ENCODE measurements at places on chromosomes 11 and 22.

- no peak for DNase-seq
These were observed 61.2 kb upstream of the CLTCL1 start for GRCh38 chr22:19352766-19353165.

DNA sequence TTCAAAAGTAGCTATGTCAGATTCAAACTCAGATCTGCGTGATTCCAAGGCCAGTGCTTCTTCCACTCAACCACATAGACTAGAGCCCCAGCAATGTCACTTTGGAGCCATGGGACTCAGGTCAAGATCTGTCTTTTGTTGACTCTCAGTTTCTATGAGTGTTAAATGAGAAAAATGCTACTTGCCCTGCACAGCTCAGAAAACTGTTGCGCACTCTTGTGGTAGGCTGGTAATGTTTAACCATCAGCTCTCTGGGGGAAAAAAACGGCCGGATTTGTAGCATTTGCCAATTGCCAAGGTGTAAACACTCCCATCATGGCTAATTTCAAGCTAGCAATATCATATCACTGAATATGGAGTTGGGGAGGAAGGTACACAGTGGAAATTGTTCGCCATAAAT is 328.1 kb upstream of the SYN3 start:
- DNase-seq = no peak

- DNase-seq = no peak
These were observed 49.3 kb downstream of the ME3 start for GRCh38 chr11:86623041-86623621.

DNA sequence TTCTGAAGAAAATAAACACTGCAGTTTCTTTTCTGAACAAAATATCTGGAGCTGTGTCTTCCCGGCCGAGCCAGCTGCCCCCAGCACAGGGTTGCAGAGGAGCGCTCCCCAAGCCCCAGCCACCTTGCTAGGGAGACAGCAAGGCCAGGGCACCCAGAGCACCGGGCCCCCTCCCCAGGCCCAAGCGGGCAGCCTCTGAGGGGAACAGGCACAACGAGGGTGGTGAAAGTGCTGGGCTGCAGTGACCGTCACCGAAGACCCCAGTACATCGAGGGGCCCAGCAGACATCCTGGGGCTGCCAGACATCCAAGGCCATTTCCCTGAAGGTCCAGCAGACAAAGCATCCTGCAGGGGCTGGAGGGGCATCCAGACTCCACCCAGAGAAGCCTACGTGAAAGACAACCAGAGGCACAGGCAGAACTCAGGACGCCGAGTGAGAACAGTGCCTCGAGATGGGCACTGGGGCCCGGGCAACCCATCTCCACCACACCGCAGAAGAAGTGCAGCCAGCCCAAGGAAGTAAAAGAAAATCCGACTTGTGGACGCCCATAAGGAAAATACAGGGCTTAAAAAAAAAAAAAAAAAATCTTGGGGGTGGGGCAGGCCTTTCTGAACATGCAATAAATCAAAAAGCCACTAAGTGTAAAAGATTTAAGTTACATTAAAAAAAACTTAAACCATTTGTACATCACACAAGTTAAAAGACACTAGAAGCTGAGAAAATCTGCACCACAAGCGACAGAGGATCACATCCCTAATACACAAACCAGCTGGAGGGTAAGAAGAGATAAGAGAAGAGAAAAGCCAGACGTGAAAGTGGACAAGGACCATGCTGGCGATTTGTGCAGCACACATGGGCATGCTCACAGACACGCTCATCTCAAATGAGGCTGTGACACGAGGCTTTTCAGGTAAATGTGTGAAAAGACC is 36.0 kb upstream of the COMT start:
- DNase-seq = no peak

DNA sequence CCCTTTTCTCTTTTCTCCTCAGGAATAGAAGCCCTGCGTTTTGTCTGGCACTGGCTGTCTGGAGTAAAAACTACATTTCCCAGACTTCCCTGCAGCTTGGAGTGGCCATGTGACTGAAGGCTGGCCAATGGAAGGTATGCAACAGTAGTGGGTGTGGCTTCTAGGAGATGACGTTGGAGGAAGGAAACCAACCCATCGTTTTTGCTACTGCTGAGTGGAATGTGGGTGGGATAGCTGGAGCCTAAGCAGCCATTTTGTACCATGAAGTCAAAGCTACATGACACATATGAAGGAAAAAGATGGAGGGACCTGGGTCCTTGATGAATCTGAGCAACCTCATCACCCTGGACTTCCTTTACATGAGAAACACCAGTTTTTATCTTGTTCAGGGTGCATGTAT is 19.6 kb downstream of the FGF3 start:
- peak; percentile 65 for DNase-seq

DNA sequence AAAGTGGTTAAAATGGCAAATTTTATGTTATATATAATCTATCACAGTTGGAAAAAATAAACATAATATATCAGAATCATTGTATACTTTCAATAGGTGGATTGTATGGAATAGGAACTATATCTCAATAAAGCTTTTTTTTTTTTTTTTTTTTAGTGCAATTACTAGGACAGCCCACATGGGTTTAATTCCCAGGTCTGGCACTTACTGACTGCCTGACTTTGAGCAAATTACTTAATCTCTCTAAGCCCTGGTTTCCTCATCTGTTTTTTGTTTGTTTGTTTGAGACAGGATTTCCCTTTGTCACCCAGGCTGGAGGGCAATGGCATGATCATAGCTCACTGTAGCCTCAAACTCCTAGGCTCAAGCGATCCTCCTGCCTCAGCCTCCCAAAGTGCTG is 26.1 kb upstream of the BAIAP2L2 start:
- DNase-seq = no peak

DNA sequence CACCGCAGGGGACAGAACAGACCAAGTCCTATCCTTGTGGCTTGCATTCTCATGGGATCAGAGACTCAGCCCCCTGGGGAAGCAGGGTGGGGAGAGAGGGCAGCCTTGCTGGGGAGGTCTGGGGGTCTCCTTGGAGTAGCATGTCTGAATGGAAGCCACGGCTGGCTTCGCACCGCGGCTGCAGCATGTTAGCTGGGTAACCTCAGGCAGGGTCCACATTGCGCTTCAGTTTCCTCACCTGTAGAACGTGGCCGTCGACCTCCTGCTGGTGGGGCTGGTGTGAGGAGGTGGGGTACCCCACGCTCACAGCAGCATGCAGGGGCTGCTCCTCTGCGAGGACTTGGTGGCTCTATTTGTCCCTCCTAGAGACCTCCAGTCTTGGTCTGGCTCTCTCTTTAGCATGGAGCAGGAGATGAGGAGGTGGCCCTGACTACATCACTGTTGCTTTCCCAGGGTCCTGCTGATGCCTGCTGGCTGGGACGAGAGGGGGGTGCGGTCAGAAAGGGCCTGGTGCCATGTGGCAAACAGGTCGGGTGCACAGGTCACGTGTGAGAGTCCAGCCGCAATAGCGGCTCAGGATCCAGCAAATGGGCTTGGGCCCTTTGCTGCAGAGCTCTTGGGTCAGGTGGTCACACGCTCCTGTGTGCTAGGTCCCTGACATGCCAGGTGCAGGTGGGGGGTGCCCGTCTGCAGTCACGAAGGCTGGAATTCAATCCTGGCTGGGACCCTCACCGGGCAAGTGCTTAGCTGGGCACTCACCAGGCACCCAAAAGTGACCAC is 35.4 kb upstream of the SMIM38 start:
- no peak for DNase-seq

DNA sequence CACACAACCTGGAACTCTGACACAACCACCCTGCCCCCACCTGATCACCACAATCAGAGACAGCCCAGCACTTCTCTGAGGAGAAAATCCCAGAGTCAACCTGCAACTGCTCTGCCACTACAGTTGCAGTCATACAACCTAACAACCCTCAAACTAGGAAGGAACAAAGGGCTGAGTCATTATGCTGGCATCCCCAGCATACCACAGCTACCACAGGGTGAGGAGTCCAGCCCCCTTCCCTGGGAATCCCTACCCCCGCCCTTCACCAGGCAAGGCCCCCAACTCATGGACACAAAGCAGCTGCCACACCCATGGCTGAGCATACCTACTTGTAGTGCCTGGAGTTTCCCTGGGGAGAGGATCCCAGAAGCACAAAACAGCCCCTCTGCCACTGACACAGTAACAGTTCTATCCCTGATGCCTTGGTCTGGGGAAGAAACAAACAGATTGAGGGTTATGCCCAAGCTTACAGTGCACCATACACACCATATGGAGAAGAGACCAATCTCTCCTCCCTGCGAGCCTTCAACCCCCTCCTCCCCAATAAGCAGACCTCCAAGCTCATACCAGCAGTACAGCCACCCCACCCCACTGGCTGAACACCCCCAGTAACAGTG is 68.5 kb upstream of the C11orf58 start:
- peak; percentile 91 for DNase-seq

DNA sequence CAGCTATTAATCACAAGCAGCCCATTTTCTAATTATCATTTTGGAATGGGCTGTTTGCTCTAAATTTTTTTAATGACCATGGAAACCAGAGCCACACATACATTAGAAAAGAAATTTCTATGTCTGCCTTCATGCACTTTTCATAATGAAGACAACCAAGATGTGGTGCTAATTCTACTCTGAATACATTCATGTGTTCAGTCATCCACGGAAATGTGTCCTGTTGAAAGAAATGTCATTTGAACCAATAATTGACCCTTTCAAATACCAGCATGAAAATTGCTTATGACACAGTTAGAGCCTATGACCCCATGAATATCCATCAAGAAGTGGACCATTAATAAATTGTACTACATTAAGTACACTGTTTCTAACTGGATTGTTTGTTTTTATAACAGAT is 99.7 kb upstream of the KCNA4 start:
- no peak for DNase-seq

- no peak for DNase-seq
These were observed 949 bp downstream of the MMP11 start for GRCh38 chr22:23773483-23774113.

GRCh38 chr11:103016031-103016430 is 60.5 kb upstream of the MMP13 start:
- DNase-seq = no peak

DNA sequence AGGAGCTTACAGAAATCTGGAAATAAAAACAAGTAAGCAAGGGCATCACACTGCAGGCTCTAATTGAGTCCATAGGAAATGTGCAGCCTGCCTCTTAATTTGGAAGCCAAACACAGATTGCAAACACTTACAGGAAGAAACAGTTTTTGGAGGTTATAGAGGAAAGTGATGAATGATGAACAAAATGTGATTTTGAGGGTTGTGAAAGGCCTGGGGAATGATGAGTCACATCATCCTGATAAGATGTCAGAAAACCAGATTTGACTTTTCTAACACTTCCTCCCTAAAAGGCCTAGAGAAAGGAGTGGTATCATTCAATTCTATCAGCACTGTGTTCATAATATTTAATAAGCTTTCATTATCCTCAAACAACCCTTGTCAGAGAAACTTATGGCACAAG is 96.6 kb upstream of the POU2AF2 start:
- DNase-seq = no peak

GRCh38 chr11:18844753-18845367 is 53.3 kb upstream of the PTPN5 start:
- no peak for DNase-seq

- DNase-seq = no peak
These were observed 1328.7 kb downstream of the TBC1D22A start for GRCh38 chr22:48091060-48091650.

DNA sequence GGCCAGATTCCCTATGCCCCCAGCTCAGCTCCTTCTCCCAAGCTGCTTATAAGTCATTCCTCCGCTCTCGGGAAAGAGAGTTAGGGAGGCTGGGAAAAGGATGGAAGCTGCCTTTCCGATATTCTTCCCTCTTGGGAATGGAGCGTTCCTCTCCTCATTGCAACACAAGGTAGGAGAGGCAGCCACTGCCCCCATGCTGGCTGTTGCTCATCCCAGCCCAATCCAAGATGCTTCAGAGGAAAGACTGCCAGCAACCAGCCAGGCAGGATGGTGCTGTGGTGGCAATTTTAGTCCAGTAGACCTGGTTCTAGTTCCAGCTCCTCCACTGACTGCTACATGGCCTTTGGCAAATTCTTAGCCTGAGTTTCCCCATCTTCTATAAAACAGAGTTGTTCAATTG is 13.7 kb upstream of the C11orf96 start:
- DNase-seq = no peak

DNA sequence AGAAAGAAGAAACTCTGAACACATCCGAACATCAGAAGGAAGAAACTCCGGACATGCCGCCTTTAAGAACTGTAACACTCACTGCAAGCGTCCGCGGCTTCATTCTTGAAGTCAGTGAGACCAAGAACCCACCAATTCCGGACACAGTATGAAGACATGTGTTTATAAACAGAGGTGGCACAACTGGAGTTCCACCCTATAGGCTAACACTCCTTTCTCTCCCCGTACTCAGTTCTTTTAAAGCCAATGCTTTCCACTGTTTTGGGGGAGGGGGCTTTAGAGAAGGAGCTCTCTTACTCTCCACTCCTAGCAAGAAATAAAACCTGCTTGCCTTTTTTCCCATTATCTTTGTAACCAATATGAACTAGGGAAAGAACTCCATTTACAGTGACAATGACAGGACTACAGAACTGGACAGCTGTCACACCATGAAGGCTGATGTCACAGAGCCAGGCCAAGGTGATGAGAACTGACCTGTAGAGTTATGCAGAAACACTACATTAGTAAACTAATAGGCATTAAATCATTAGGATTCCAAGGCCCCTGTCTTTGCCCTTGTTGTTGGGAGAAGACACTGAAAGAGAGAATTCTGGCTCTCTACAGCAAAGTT is 733 bp downstream of the TRIM5 start:
- no peak for DNase-seq

DNA sequence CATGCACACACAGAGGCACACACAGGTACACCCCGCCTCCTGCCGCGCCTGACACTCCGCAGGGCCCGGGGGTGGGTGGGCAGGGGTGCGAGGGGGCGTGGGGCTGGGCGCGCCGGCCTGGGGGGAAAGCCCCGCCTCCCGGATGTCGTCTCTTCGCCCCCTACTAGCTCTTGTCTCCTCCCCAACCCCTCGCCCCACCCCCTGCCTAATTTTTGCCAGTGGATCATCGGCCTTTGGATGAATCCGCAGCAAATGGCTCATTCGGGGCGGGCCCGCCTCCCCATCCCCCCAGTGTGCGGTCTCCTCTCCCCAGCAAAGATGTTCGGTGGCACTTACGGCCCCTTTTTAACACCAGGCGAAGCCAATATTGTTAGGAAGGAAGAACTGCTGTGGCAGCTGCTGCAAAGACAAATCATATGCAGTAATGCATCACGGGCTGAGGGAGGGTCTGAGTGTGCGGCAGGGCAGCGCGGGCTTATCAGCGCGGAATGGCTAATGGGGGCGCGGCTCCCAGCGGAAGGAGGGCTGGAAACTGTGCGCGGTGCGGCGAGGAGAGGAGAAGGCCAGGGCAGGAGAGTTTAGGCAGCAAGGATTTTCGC is 13.4 kb upstream of the NECTIN1 start:
- DNase-seq = no peak

DNA sequence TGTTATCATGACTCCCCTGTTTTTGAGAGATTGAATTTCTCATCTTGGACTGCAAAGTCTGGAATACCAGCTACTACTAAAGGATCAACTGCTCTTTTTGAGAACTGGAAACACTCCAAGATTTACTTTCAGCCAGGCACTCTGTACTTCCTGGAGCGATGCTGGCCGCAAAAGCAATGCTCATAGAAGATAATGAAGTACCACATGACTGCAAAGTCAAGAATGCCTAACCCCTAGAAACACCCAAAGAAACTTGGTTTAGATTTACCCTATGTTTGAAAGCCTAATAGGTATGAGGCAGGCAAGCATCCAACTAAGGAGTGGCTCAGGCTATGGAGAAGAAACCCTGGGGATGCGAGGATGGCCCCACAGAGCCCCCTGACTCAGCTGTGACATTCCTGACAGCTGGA is 47.7 kb upstream of the ARHGAP20 start:
- peak; percentile 37 for DNase-seq
